Omental fat pad (tissue), 4 donors: ENCODE measurements at places on chromosomes 7 and 10.

- no peak for DNase-seq
These were observed 158.2 kb downstream of the VWC2 start for GRCh38 chr7:49931627-49932026.

GRCh38 chr10:30043476-30044270, 15.7 kb downstream of the JCAD start:
- no peak for DNase-seq

DNA sequence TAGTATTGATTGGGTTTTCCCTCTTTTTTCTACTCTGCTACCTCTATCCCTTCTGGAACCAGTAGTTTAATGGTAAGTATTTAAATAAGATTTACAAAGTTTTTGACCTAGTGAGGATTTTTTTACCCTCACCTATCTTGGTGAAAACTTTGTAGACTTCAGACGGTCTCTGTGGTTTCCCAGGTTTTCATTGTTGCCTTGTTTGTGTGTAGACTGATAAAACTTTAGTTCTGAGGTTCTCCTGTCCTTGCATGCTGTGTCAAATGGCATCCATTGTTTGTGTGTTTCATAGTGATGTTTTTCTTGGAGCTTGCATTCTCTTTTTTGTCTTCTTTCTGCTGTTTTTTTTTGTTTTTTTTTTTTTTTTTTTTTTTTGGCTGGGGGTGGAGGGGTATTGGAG, 22.6 kb downstream of the ZNRF2 start:
- no peak for DNase-seq

GRCh38 chr7:130096243-130096827, 26.0 kb downstream of the KLHDC10 start:
- DNase-seq: no peak

- DNase-seq: peak; percentile 3
These were observed 9.3 kb downstream of the RASGEF1A start for GRCh38 chr10:43257347-43258210.

- DNase-seq: no peak
These were observed 247.8 kb downstream of the CELF2 start for GRCh38 chr10:11265484-11265883.

- no peak for DNase-seq
These were observed 31.5 kb upstream of the OR9A4 start for GRCh38 chr7:141884539-141885225.

DNA sequence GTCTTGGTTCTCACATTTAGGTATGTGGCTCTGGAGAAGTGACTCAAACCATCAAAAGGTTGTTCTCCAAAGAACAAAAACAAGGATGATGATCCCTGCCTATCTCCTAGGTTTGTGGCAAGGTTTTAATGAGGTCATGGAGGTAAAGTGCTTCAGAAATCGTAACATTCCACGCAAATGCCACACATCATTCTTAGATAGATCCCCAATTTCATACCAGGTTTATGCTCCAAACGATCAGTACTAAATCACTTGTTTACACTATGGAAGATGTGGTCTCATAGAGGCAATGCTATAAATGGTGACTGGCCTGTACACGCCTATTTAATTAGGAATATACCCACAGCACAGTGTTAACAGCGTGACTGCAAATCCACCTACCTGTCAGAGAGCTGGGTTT, 66.6 kb downstream of the MINDY3 start:
- no peak for DNase-seq

- DNase-seq: no peak
These were observed 50.5 kb upstream of the ZMIZ2 start for GRCh38 chr7:44698046-44698580.

DNA sequence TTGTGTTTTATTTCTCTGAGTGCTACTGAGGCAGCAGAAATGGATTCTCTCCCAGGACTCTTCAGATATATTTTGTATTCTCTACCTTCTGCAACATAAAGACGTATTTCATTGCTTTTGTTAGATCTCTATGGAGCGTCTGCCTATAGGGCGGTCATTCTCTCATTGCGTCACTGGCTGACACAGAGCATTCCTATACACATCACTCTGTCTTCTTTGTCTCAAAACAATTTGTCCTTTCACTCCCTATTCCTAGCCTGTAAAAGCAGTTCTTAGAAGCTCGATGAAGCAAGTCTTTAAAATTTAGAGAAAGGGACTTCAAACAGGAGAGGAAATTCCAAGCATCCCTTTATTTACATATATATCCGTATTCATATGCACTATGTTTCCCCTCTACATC, 120.6 kb downstream of the CPED1 start:
- DNase-seq: no peak

DNA sequence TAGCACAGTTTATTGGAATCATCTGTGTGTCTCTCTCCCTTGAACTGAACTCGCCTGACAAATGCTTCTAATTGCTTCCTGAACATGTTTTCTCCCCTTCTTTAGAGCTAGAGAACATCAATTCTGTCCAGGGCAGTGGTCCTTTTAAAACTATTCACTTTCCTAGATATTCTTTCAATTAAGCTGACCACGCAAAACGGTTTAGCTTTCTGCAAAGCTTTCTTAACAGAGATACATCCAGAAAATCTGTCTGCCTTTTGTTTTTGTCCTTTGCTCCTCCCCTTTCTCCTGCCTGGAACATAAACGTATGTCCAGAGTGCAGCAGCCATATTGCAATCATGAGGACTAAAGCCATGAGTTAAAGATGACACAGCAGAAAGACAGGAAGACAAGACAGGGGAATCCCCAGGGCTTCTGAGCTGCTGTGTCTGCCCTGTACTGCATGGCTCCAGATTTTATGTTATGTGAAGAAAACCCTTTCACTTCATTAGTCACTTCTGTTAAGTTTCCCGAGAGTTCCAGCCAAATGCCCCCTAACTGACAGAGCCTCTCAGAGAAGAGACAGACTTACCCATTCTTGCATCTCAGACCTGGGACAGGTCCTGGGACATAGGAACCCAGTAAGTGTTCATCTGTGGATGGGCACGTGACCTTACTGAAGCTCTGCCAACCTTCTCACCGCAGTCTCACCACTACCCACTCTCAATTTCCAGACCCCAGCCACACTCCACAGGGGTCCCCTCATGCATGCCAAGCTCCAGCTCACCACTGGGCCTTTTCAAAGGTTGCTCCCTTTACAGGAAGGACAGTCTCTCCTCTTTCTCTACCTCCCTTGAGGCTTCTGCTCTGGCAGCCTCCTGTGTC, 35.0 kb upstream of the CPXM2 start:
- DNase-seq: no peak

DNA sequence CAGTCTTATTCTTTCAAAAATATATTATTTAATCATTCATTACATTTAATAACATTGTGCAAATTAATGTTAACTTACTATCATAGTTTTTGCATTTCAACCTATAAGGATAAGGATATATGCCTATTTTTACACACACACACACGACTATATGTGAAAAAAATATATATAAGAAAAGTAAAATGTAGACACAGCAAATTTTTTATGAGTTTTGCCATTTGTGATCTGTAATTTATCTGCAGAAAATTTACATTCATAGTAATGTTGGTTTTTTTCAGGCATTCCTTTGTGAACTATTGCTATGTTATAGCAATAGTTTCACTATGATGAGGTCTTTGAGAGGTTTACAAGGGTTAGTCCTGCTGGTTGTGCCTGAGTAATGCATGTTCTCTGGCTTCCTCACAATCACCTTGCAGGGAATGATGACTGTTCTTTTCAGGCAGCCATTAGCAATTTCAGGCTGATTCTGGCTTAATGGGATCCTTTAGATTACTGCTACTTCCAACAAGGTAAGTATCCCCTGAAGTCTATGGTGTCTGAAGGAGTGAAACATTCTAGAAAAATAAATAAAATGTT, 183.7 kb upstream of the CDK1 start:
- DNase-seq: no peak

- no peak for DNase-seq
These were observed 612.6 kb upstream of the FOXK1 start for GRCh38 chr7:4069268-4070095.

DNA sequence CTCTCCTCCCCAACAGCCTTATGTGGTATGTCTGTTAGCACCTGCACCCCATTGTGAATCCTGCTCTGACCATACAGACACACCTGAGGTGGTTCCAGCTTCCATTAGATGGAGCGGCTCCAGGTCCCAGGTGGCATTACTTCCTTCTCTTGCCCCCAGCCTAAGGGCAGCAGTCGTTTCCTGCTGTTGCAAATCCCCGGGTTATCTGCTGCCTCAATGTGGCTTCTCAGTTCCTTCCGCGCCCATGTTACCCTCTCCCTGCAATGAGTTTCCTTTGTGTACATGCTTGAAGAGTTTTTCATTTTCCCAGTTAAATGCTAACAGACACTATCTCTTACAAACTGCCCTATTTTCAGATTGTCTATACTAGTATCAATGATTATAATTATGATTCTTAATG, 62.8 kb upstream of the PRKCQ start:
- DNase-seq: no peak

GRCh38 chr10:45544191-45544590, 128.4 kb downstream of the ZFAND4 start:
- no peak for DNase-seq

DNA sequence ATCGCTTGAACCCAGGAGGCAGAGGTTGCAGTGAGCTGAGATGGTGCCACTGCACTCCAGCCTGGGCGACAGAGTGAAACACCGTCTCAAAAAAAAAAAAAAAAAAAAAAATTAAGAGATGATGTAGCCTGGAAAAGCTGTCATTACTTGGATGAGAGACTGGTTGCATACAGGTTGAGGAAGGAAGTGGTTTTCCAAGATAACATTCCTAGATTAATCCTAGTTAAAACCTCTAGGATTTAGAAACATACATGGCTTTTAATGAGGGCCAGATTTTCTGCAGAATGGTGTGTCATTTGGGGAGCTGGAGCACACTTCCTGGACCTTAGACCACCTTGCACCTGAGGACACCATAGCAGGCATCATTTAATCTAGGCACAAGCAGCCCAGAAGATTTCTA, 17.8 kb downstream of the VWA2 start:
- DNase-seq: no peak

GRCh38 chr7:150377196-150377595, 1.9 kb upstream of the ZNF775 start:
- DNase-seq: no peak
